Karpas-422 (cell line): ENCODE measurements at places on chromosomes 12 and 14. TPM values are rescaled to one million over a fixed set of nuclear protein-coding genes. Genes with fewer than 3 reads are reported as not detected.

GRCh38 chr14:103616635-103617300, 12.2 kb upstream of the KLC1 start:
- no peaks in the 10 kb centered on the region for H3K27me3 ChIP-seq
- H3K4me3 ChIP-seq: no peak overlapping the region
- 0 out of 2 replicates have a peak, but pooled peaks cover under 1% of the 10 kb centered on the region for H3K4me1 ChIP-seq
- H3K27ac ChIP-seq: no peak overlapping the region
- H3K36me3 ChIP-seq: no peaks in the 10 kb centered on the region

DNA sequence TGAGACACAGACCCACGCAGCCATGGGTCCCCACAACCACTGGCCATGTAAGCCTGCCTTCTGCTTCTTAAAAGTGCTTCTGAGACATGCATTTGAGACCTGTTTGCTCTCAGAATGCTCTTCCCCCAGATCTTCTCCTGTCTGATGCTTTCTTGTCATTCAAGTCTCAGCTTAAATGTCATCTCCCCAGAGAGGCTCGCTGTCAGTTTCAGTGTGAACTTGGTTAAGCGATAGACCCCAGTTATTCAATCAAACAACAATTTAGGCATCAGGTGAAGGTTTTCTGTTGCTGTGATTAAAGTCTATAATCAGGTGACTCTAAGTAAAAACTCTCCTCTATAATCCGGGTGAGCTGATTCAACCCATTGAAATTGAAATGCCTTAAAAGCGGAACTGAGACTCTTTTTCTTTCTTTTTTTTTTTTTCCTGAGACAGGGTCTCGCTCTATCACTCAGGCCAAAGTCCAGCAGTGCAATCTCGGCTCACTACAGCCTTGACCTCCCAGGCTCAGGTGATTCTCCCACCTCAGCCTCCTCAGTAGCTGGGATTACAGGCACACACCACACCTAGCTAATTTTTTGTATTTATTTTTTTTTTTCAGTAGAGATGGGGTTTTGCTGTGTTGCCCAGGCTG, 123.4 kb downstream of the KSR2 start:
- DNase-seq: peak; percentile 46
- no peak overlapping the region for H3K4me3 ChIP-seq
- no peaks in the 10 kb centered on the region for H3K4me1 ChIP-seq
- H3K27ac ChIP-seq: no peak overlapping the region
- no peaks in the 10 kb centered on the region; the same call in 1 of the 2 replicates for H3K27me3 ChIP-seq
- H3K36me3 ChIP-seq: no peaks in the 10 kb centered on the region

- DNase-seq: no peak
- H3K4me1 ChIP-seq: no peaks in the 10 kb centered on the region
- H3K4me3 ChIP-seq: no peak overlapping the region
- no peak overlapping the region for H3K27ac ChIP-seq
Measured at GRCh38 chr14:85093631-85094330, 436.2 kb upstream of the FLRT2 start.

- no peak overlapping the region for H3K4me3 ChIP-seq
- no peaks in the 10 kb centered on the region for H3K36me3 ChIP-seq
- H3K27ac ChIP-seq: no peak overlapping the region
- H3K4me1 ChIP-seq: no peaks in the 10 kb centered on the region
- no peak for DNase-seq
Measured at GRCh38 chr12:81359736-81360135, 281.9 kb downstream of the ACSS3 start.

FLVCR2 gene
- total RNA-seq: not detected in 2 replicates

- no peak overlapping the region for H3K27ac ChIP-seq
- no peak overlapping the region for H3K4me3 ChIP-seq
- no peaks in the 10 kb centered on the region for H3K4me1 ChIP-seq
- DNase-seq: no peak
- no peaks in the 10 kb centered on the region for H3K36me3 ChIP-seq
- H3K27me3 ChIP-seq: no peaks in the 10 kb centered on the region
Measured at GRCh38 chr12:98084391-98084790, 431.0 kb upstream of the TMPO start.

GRCh38 chr14:49988080-49988990, 95.5 kb downstream of the ARF6 start:
- no peak for DNase-seq
- no peaks in the 10 kb centered on the region for H3K36me3 ChIP-seq
- H3K27ac ChIP-seq: no peak overlapping the region
- H3K4me1 ChIP-seq: peaks cover 17% of the 10 kb centered on the region
- no peaks in the 10 kb centered on the region for H3K27me3 ChIP-seq
- H3K4me3 ChIP-seq: no peak overlapping the region

GRCh38 chr12:94898388-94898787, 105.1 kb downstream of the NDUFA12 start:
- H3K4me1 ChIP-seq: no peaks in the 10 kb centered on the region
- no peak overlapping the region for H3K27ac ChIP-seq
- DNase-seq: no peak
- H3K27me3 ChIP-seq: no peaks in the 10 kb centered on the region

DNA sequence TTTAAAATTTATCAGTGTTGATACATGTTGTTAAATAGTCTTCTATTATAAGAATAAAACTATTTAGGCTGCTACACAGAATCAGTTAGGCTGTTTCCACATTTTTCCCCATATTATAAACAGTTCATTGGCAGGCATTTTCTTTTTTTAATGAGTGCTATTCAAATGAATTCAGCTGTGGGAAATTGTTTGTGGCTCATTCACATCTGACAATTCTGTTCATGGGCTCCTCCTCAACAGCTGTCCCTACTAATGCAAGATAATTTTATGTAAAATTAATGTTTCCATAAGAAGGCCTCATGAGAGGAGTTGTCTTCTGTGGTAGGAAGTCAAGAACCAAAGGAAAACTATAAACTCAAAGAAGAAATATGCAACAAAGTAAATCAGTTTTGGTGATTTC, 218.0 kb downstream of the PPFIA2 start:
- no peaks in the 10 kb centered on the region for H3K4me1 ChIP-seq
- H3K4me3 ChIP-seq: no peak overlapping the region
- no peak for DNase-seq
- no peaks in the 10 kb centered on the region for H3K27me3 ChIP-seq

DNA sequence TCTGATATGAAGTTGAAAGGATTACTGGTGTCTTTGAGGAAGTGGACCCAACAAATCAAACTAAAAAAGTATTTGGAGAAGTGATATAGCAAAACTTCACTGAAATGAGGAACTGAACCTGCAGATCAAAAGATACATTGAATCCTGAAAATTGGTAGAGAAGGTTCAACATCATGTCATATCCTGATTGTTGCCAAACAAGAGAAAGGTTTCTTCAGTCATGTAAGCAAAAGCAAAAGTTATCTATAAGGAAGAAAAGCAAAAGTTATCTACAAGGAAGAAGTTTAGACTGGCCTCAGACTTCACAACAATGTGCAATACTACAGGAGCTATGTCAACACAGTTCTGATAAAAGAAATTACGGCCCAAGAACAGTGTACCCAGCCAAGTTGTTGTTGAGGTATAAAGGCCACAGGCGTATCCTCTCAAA, 142.7 kb downstream of the RAD51B start:
- peak overlapping the region; percentile 6; the same call in 1 of the 2 replicates for H3K4me3 ChIP-seq
- DNase-seq: peak; percentile 82
- H3K4me1 ChIP-seq: peaks cover 21% of the 10 kb centered on the region
- H3K36me3 ChIP-seq: no peaks in the 10 kb centered on the region; the same call in 1 of the 2 replicates
- peak overlapping the region; percentile 21; the same call in 1 of the 2 replicates for H3K27ac ChIP-seq

GRCh38 chr12:119169150-119169549, 9.6 kb upstream of the HSPB8 start:
- H3K4me3 ChIP-seq: no peak overlapping the region
- H3K27ac ChIP-seq: no peak overlapping the region
- H3K36me3 ChIP-seq: no peaks in the 10 kb centered on the region
- H3K4me1 ChIP-seq: no peaks in the 10 kb centered on the region

DNA sequence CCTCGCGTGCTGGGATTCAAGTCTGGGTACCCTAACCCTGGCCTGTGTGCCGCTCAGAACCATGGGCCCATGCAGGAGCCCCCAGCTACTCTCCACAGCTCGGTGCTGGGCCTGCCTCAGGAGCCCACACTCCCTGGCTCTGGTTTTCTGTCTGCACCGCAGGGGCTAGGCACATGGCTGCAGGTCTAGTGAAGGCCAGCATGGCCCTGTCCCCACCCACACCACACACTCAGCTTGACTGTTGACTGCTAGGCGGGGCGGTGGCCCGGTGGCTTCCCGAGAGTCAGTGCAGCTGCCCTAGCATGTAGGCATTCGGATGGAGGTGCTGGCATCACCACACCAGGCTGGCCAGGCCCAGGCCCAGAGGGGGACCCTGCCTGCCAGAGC, 7.9 kb downstream of the INF2 start:
- DNase-seq: no peak
- H3K27me3 ChIP-seq: no peaks in the 10 kb centered on the region
- no peaks in the 10 kb centered on the region for H3K4me1 ChIP-seq
- H3K36me3 ChIP-seq: no peaks in the 10 kb centered on the region

DNA sequence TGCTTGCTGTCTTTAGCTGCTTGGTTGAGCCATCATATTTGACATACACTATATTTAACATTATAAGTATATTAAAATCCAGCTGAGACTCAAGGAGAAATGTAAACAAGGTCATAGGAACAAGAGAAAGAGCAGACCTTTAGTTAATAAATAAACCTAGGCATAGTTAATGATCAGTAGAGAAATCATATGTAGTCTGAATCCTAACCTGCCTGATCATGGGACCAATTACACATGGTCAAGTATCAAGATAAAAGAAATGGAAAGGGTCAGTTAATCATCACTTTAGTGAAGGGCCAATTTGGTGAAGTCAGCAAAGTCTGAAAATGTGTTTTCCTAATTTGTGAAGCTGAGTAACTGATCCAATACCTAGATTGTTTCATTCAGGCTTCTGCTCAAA, 7.5 kb downstream of the RNF212B start:
- no peaks in the 10 kb centered on the region for H3K27me3 ChIP-seq
- H3K36me3 ChIP-seq: no peaks in the 10 kb centered on the region
- H3K4me1 ChIP-seq: peaks cover 12% of the 10 kb centered on the region
- DNase-seq: no peak

GRCh38 chr12:90543374-90543773, 411.6 kb downstream of the CCER1 start:
- no peaks in the 10 kb centered on the region for H3K27me3 ChIP-seq
- H3K27ac ChIP-seq: no peak overlapping the region
- no peaks in the 10 kb centered on the region for H3K4me1 ChIP-seq
- H3K36me3 ChIP-seq: no peaks in the 10 kb centered on the region
- no peak overlapping the region for H3K4me3 ChIP-seq

DNA sequence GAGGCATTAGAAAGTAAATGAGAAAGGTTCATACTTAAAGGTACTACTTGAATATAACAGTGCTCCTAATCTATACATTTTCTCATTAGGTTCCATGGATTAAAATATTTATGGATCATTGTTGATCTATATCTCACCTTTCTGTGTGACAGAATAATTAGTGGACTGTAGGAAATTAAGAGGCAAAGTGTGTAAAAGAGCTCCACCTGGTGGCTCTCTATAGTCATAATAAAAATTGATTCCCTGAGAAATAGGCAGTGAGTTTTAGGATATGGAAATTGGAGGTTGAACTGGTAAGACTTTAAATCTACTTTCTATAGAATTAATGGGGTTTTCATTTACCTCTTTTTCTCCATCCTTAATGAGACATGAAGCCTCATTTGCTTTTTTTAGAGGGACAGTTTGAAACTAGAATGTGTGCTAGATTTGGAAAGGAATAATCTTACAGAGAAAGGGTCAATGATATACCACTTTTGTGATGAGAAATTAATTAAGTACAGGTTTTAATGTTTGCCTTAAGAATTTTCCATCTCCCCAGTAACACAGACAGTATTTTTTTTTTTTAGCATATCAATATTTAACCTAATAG, 11.8 kb upstream of the DERA start:
- peaks cover 50% of the 10 kb centered on the region; the same call in 1 of the 2 replicates for H3K36me3 ChIP-seq
- no peak overlapping the region for H3K27ac ChIP-seq

FAR2 gene
- not detected in 2 replicates for total RNA-seq

DNA sequence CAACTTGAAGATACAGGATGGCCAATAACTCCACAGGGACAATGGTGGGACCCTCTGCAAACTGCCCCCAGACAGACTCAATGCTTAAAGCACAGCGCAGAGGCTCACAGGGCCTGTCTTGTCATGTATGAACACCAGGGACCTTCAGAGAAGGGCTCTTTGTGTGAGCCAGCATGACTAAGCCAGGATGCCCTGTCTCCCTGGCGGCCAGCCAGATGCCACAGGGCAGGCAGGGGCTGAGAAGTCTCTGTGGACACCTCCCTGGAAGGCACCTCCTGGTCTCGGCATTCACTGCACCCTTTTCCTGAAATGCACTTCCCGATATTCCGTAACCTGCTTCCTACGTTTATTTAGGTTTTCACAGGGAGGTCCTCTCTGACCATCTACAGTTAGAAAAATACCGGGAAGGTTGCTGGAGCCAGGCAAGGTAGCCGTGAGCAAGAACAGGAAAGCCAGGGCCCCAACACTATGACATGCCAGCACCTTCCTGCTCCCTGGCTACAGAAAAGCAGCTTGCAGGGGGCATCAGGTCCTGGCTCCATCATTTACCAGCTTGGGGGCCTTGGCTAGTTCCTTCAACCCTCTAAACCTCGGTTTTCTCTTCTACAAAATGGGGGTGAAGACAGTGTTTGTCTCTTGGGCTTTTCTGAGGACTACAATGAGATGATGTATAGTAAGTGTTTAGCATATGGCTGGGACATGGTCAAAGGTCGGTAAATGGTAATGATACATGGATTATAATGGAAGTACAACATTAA, 65.0 kb downstream of the PITPNM2 start:
- no peaks in the 10 kb centered on the region for H3K36me3 ChIP-seq
- no peak overlapping the region for H3K4me3 ChIP-seq
- DNase-seq: no peak
- H3K27ac ChIP-seq: no peak overlapping the region

DNA sequence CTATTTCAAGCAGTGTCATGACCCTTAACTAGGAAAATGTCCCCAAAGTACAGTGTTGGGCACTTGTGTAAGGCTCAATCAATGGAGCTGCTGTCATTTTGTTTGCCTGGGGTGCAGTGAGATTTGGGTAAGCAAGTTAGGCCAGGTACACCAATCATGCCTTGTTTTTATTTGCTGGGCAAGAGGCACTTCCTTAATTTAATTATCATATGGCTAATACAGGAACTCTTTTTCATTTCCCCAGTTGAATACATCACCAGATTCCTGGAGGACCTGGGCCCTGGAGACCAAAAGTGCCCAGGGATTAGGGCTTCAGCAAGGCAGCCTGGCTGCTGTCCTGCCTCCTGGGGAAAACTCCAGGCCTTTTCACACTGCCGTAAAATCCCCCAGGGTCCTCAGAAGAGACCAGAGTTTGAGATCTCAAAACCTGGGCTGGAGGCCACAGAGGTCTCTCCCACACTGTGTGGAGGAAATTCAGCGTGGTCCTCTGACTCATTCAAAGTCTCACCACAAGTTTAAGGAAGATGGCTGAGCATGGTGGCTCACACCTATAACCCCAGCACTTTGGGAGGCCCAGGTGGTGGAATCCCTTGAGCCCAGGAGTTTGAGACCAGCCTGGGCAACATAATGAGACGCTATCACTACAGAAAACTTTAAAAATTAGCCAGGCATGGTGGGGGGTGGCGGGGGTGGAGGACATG, 28.4 kb upstream of the FOXN3 start:
- H3K36me3 ChIP-seq: no peaks in the 10 kb centered on the region
- no peak overlapping the region for H3K4me3 ChIP-seq
- peaks cover 8% of the 10 kb centered on the region for H3K4me1 ChIP-seq
- H3K27me3 ChIP-seq: no peaks in the 10 kb centered on the region; the same call in 1 of the 2 replicates
- H3K27ac ChIP-seq: no peak overlapping the region

- no peaks in the 10 kb centered on the region for H3K27me3 ChIP-seq
- H3K4me1 ChIP-seq: peaks cover 32% of the 10 kb centered on the region
- no peaks in the 10 kb centered on the region for H3K36me3 ChIP-seq
Measured at GRCh38 chr12:121717041-121717699, 4.6 kb downstream of the TMEM120B start.

DTX1 gene
- total RNA-seq: 227 and 481 TPM in 2 replicates

GPR135 gene
- total RNA-seq: 6.7 and 13.1 TPM in 2 replicates

GLT1D1 gene
- total RNA-seq: not detected in 2 replicates
